NCI-H524 treated with DMSO at 0.1 percent for 48 hours (cell line): ENCODE measurements at places on chromosomes 12 and 14.
A peak's percentile ranks its signal among the peaks of the same experiment; 100 is the strongest.

- DNase-seq: no peak
Measured at GRCh38 chr14:78509516-78509915, 339.3 kb downstream of the NRXN3 start.

- DNase-seq: no peak
Measured at GRCh38 chr14:100556140-100556475, 31.1 kb downstream of the BEGAIN start.

DNA sequence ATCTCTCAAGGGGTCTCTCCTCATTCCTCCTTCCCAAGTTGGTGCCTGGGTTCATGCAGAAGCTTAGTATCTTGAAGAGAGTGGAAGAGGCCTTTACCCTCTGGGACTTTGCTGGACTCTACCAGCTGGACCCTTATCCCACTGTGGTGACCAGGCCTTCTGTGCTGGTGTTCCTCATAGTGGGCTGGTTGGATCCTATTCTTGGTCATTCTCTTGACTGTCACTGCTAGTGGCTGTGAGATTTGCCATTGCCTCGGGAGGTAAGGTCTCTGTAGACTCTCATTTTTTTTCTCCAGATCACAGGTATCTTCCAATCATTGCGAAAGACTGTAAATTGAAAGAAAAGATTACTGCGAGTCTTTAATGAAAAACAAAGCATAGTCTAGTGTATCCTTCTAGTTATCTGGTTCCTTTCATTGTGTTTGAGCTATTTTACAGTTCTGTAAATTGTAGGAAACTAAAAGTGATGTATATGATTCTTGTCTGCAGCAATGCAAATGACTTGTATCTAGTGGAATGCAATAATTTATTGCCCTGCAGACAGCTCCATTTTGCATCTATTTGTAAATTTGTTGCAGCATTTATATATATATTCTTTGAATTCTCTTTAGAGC lies 217.9 kb downstream of the AEBP2 start:
- DNase-seq: no peak

- no peak for DNase-seq
Measured at GRCh38 chr12:108812324-108812723, 45.1 kb downstream of the SSH1 start.

- DNase-seq: no peak
Measured at GRCh38 chr14:78131616-78132015, 38.6 kb upstream of the NRXN3 start.

DNA sequence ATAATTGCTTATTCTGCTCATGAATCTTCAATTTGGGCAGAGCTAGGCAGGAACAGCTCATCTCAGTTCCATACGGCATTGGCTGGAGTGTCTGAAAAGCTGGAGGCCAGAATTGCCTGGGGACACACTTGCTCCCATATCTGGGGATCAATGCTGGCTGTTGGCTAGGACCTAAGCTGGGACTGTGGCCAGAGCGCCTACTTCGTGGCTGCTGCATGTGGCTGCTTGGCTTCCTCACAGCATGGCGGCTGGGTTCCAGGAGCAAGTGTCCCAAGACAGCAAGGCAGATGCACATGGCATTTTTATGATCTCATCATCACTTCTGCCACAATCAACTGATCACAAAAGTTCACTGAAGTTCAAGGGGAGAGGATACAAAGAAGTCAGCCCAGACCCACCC lies 200.2 kb downstream of the TTC8 start:
- DNase-seq: no peak

- DNase-seq: no peak
Measured at GRCh38 chr12:52228931-52229330, 4.1 kb upstream of the KRT7 start.

GRCh38 chr12:79514730-79515529 lies 175.8 kb downstream of the PAWR start:
- no peak for DNase-seq

DNA sequence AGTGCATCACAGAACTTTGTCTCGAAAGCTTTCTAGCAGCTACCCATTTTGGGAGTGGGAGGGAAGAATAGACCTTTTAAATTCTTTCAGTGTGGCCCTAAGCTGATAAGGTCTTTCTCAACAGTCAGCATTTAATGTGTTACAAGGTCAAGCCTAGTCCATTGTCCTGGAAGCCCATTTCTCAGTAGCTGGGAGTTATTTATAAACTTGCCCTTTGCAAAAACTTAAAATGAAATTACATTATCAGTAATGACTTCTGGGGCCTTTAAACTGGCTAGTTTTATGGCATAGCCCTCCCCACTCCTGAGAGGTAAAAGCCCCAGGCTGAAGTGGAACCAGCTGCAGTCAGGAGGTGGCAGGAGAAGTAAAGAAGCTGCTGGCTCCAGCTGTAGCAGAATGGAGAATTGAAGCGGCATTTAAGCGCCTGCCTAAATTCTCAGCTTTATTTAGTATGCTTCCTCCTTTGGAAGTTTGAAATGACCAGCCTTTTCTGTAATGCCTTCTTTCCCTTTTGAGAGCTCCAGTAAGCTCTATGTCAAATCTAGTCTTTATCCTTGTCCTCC lies 12.4 kb downstream of the COPZ1 start:
- DNase-seq: no peak

- no peak for DNase-seq
Measured at GRCh38 chr12:6171409-6172015, 28.7 kb upstream of the CD9 start.

DNA sequence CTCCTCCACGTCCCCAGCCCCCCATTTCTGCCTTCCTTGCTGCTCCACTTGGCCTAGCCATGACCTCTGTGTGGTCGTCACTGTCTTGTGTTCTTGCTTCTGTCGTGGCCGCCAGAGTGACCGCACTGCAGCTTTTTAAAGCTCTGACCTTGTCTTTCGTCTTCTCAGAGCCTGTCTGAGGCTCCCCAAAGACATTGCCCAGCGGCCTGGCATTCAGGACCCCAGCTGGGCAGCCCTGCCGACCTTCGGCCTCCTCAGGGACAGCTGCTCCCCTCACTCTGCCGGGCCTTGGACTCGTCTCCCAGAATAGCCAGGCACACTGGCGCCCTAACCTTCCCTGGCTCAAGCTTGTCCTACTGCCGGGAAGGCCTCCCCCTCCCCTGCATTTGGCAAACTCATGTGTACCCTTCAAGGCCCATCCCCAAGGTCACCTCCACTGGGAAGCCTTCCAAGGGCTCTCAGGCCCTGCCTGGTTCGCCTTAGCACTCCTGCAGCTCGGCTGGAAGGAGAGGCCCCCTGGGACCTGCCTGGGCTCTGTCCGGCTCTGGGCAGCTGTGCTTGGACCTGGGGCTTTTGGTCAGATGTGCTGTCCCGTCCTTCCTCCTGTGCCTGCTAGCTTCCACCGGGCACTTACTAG lies 15.7 kb upstream of the DLK1 start:
- no peak for DNase-seq

- no peak for DNase-seq
Measured at GRCh38 chr12:33012226-33012625, 115.6 kb upstream of the PKP2 start.

DNA sequence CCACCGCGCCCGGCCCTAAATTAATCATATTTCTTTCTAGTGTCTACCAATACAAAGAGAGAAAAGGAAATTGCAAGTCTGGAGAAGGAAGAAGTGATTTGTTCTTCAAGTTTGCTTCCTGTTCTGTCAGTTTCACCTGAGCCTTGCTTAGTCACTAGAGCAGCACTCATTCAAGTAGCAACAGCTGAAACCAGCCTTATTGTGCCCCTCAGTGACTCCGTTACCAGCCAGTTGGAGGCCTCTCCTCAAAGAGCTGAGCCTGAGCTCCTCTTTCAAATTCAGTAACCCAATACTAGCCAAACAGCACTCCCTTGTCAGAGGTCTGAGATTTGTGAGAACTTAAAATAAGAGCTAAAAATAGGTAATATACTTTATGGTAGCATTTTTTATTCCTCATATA lies 17.4 kb downstream of the PAWR start:
- no peak for DNase-seq

DNA sequence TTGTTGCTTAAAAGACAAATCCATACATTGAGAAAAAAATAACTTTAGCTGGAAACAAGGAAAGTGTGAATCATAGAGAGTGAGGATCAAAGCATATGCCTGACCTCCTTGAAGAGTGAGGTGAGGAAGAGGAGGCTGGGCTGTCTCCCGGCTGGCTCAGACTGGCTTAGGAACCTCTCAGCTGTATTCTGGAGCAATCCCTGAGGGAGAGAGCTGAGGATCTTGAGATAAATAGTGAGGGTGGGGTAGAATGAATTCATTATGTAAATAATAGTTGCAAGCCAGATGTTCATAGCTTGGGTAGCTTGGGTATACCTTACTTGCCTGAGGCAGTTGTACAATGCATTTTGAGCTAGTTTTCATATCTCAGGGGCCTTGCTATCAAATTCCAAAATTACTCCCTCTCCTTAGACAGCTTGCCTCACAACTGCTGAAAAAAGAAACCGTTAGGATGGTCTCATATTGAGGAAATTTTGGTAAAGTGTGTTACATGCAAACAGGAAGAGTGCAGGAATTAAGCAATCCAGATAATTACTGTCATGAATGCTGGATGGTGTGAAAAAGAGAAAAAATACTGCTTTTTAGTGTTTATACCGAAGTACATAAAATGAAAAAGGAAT lies 30.5 kb upstream of the SLC15A5 start:
- peak; percentile 70 for DNase-seq

GRCh38 chr14:35934499-35934898 lies 108.4 kb downstream of the BRMS1L start:
- DNase-seq: no peak

GRCh38 chr14:64112867-64113678 lies 181.1 kb downstream of the ESR2 start:
- DNase-seq: no peak

GRCh38 chr14:76977793-76978720 lies 50.5 kb downstream of the IRF2BPL start:
- DNase-seq: no peak

DNA sequence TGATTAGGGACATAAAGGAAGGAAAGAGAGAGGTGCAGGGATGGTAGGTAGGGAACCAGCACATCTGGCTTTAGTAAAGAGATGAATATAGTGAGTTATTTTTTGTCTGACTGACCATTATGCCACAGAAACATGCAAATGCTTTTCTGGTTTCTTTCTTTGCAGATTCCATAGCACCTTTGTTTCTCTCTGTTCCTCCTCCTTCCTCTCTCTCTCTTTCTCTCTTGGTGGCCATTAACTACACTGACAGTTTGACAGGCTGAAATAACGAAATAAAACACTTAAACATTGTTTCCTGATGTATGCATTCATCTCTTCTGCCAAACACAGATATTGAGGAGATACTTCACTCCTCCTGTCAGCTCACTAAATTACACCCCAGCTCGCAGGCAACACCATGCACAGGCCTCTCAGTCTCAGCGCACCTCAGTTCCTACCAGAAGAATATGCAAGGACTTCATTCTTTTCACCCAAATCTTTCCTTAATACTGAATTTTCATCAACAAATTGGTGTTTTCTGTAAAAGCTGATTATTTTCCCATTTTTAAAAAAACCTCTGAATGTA lies 406.9 kb upstream of the SOX5 start:
- DNase-seq: no peak

- DNase-seq: no peak
Measured at GRCh38 chr12:69916544-69917235, 91.7 kb downstream of the MYRFL start.

- no peak for DNase-seq
Measured at GRCh38 chr12:121080909-121081308, 41.9 kb upstream of the OASL start.

GRCh38 chr12:10175846-10176636 lies 2.8 kb upstream of the TMEM52B start:
- DNase-seq: no peak

GRCh38 chr12:107677671-107678070 lies 7.9 kb upstream of the PWP1 start:
- DNase-seq: no peak

GRCh38 chr12:8913702-8914032 lies 642 bp upstream of the PHC1 start:
- DNase-seq: no peak

DNA sequence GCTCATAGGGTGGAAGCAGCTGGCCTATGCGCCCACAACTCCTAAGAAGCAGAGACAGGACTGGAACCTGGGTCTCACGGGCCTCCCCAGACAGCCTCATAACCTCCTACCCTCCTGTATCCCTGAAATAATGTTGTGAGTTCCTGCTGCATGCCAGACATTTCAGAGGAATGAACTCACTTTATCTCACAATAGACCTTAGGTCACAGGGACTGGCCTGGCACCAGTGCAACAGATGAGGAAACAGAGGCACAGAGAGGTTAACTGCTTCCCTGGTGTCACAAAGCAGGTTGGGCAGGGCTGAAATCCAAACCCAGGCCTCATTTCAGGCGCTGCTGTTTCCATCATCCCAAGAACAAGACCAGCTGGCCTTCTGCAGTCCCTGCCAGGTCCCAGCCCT lies 5.3 kb downstream of the PHETA1 start:
- DNase-seq: no peak
